Calu3 (cell line): ENCODE measurements at places on chromosomes 1 and 21. TPM values are rescaled to one million over a fixed set of nuclear protein-coding genes. Genes with fewer than 3 reads are reported as not detected.
A peak's percentile ranks its signal among the peaks of the same experiment; 100 is the strongest.

SUSD4 gene
- total RNA-seq: 7.2 and 9.7 TPM in 2 replicates

DNA sequence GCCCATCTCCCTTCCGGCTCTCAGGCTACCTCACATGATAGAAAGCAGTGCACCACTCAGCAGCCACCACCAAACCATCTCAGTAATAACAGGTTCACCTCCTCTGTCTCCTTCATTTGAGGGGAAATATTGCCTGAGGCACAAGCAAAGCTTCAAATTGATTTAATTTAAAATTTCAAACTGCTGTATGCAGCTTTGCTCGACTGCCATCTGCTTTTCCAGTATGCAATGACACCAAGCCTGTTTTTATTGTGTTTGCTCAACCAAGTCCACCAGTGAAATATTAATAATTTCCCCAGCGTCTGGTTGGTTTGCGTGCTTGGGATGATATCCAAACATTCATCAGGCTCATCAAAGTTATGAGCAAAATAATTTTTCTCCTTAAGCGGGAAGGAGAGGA lies 552.4 kb upstream of the DAB1 start:
- H3K4me3 ChIP-seq: no peak overlapping the region
- no peak for DNase-seq
- peaks cover 21% of the 10 kb centered on the region for H3K27me3 ChIP-seq
- no peak overlapping the region for H3K27ac ChIP-seq
- no peaks in the 10 kb centered on the region for H3K36me3 ChIP-seq
- H3K4me1 ChIP-seq: no peaks in the 10 kb centered on the region

DNA sequence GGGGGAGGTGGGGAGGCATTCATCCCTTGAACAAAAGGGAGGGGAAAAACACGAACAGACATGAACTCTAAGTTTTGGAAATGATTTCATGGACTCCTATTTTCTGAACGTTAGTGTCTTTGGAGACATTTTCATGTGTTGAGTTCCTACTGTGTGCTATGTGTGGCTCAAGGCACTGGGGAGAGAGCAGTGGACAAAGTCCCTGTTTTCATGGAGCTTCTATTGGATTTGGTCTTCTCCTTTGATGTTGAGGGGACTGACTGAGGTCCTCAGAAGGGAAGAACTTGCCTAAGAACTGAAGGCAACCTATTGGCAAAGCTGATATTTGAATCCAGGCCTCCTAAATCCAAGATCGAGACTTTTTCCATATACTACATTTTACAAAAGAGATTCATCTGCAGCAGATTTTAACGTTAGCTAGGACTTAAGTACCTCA lies 30.4 kb downstream of the JUN start:
- DNase-seq: no peak
- no peak overlapping the region for H3K4me3 ChIP-seq
- H3K27ac ChIP-seq: peak overlapping the region; percentile 45
- H3K36me3 ChIP-seq: no peaks in the 10 kb centered on the region
- peaks cover 46% of the 10 kb centered on the region for H3K4me1 ChIP-seq
- H3K27me3 ChIP-seq: no peaks in the 10 kb centered on the region

TRNAU1AP gene
- 29.9 and 40.4 TPM in 2 replicates for total RNA-seq

RNASEL gene
- total RNA-seq: 7.0 and 10.0 TPM in 2 replicates

- no peak for DNase-seq
- no peaks in the 10 kb centered on the region for H3K4me1 ChIP-seq
- H3K27ac ChIP-seq: no peak overlapping the region
Measured at GRCh38 chr1:102640872-102641271, 467.4 kb downstream of the COL11A1 start.

MYBPH gene
- not detected in 2 replicates for total RNA-seq

GRCh38 chr1:65066766-65067490 lies 81.1 kb upstream of the AK4 start:
- peaks cover 26% of the 10 kb centered on the region for H3K4me1 ChIP-seq
- no peaks in the 10 kb centered on the region for H3K27me3 ChIP-seq
- peak; percentile 62 for DNase-seq
- H3K4me3 ChIP-seq: peak overlapping the region; percentile 77
- H3K36me3 ChIP-seq: peaks cover 31% of the 10 kb centered on the region

JTB gene
- total RNA-seq: 105 and 115 TPM in 2 replicates

GRCh38 chr1:85196358-85196757 lies 4.5 kb downstream of the SYDE2 start:
- H3K4me1 ChIP-seq: peaks cover 9% of the 10 kb centered on the region
- no peak overlapping the region for H3K4me3 ChIP-seq
- H3K27ac ChIP-seq: no peak overlapping the region
- H3K36me3 ChIP-seq: peaks cover 26% of the 10 kb centered on the region
- no peaks in the 10 kb centered on the region for H3K27me3 ChIP-seq

DNA sequence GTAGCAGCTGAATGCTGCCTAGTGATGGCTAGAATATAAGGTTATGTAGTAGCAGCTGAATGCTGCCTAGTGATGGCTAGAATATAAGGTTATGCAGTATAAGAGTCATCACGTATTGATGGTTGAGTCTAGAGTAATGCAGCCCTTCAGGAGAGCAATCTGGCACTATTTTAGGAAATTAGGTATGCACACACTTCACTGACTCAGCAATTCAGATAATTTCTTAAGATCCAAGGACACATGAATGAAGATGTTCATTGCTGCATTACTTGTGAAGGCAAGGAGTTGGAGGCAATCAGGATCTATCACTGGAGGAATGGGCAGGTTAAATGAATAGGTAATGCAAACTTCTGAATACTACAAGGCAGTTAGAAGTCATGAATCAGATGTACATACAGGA lies 13.6 kb downstream of the LTN1 start:
- no peaks in the 10 kb centered on the region for H3K4me1 ChIP-seq
- no peak overlapping the region for H3K27ac ChIP-seq
- DNase-seq: no peak
- peaks cover 31% of the 10 kb centered on the region for H3K36me3 ChIP-seq
- no peak overlapping the region for H3K4me3 ChIP-seq

GRCh38 chr1:43129426-43129825 lies 42.7 kb downstream of the EBNA1BP2 start:
- H3K27me3 ChIP-seq: peaks cover 12% of the 10 kb centered on the region
- no peak overlapping the region for H3K27ac ChIP-seq
- no peak overlapping the region for H3K4me3 ChIP-seq
- no peak for DNase-seq
- no peaks in the 10 kb centered on the region for H3K36me3 ChIP-seq

DNA sequence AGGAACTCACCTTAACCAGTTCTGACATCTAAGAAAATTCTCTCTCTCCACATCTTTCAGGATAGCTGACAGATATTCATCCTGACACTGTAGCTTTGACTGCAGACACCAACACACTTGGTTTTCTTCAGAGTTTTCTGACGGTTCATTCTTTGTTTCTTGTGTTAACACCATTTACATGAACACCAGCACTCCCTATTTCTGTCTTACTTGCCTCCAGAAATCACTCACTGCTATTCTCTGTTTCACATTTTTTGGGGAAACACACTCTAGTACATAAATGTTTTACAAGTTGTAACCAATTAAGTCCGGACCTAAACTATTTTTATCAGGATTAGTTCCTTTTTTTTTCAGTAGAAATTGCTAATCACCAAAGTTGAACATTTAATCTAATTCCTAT lies 15.4 kb downstream of the FLVCR1 start:
- peaks cover 49% of the 10 kb centered on the region for H3K36me3 ChIP-seq
- no peak overlapping the region for H3K27ac ChIP-seq
- no peaks in the 10 kb centered on the region for H3K4me1 ChIP-seq
- H3K27me3 ChIP-seq: no peaks in the 10 kb centered on the region
- no peak overlapping the region for H3K4me3 ChIP-seq

RUSC1 gene
- total RNA-seq: 48.4 and 49.0 TPM in 2 replicates

DNA sequence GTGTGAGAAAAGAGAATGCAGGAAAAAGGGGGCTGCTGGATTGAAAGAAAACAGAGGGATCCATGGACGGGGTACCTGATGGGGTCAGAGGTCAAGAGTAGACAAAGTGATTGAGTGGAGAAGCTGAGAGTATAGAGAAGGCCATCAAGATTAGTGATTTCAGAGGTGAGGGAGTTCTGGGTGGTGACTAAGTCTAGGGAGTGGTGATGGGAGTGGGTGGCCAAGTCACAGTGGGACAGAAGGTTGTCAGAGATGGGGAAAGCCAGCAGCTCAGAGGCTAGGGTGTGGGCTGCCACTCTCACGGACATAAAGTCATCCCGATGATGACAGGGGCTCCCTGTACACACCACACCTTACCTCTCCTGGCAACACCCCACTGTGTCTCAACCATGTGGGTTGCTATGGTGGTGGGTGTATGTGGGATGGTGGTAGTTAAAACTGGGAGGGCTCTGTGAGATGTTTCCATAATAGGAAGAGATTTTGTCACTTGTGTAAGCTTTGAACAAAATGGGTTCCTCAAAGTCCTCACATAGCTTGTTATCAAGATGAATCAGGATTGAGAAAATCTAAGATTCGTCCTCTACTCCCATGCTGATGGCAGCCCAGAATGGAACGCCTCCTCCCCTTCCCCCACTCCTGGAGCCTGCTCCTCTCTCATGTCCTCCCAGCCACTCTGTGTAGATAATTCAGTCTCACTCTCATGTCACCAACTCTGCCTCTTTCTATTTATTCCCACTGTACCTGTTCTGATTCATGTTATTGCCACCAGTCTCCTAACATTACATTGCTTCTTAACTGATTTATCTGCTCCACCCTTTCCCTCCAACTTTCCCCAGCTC lies 20.3 kb upstream of the CSF1 start:
- DNase-seq: no peak
- H3K27ac ChIP-seq: no peak overlapping the region
- H3K4me3 ChIP-seq: no peak overlapping the region
- H3K36me3 ChIP-seq: no peaks in the 10 kb centered on the region

- peaks cover 16% of the 10 kb centered on the region for H3K4me1 ChIP-seq
- no peak for DNase-seq
- no peak overlapping the region for H3K4me3 ChIP-seq
Measured at GRCh38 chr1:229268505-229268904, 2.4 kb upstream of the RAB4A start.

GRCh38 chr1:55593298-55593697 lies 378.1 kb upstream of the USP24 start:
- H3K4me1 ChIP-seq: no peaks in the 10 kb centered on the region
- no peaks in the 10 kb centered on the region for H3K36me3 ChIP-seq
- no peak for DNase-seq
- no peak overlapping the region for H3K4me3 ChIP-seq
- H3K27me3 ChIP-seq: no peaks in the 10 kb centered on the region
- H3K27ac ChIP-seq: no peak overlapping the region

GPR25 gene
- total RNA-seq: not detected in 2 replicates

DNA sequence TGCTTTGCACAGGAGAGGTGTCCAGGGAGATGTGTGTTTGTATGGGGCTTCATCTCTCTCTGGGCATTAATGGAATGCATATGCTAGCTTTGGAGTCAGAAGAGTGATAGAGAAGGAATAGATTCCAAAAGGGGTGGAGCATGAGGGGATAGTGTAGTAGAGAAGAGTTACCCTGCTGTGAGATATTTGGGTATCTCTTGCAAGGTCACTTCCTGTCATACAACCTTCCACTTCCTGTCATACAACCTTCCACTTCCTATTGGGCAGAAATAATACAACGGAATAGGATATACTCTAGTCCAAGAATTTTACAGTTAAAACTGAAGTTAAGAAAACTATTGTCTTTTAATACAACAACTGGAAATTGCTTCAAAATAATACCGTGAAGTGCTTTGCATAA lies 351.8 kb upstream of the FMN2 start:
- H3K36me3 ChIP-seq: no peaks in the 10 kb centered on the region
- H3K27me3 ChIP-seq: peaks cover 16% of the 10 kb centered on the region
- no peak overlapping the region for H3K4me3 ChIP-seq
- H3K27ac ChIP-seq: no peak overlapping the region
- H3K4me1 ChIP-seq: no peaks in the 10 kb centered on the region

- H3K27me3 ChIP-seq: no peaks in the 10 kb centered on the region
- H3K36me3 ChIP-seq: no peaks in the 10 kb centered on the region
- no peak overlapping the region for H3K4me3 ChIP-seq
- no peak overlapping the region for H3K27ac ChIP-seq
- no peak for DNase-seq
Measured at GRCh38 chr1:91123773-91124172, 101.9 kb upstream of the ZNF644 start.
